Activated CD4-positive, alpha-beta T cell treated with anti-CD3 and anti-CD28 coated beads, Interleukin-2, amount 10 ng/mL, durations not matched to agents 24 days and 14 days (primary cell): ENCODE measurements at places on chromosomes 12 and 14.
A peak's percentile ranks its signal among the peaks of the same experiment; 100 is the strongest.

- DNase-seq: no peak
Observed at GRCh38 chr12:16074894-16075293, 163.8 kb downstream of the DERA start.

DNA sequence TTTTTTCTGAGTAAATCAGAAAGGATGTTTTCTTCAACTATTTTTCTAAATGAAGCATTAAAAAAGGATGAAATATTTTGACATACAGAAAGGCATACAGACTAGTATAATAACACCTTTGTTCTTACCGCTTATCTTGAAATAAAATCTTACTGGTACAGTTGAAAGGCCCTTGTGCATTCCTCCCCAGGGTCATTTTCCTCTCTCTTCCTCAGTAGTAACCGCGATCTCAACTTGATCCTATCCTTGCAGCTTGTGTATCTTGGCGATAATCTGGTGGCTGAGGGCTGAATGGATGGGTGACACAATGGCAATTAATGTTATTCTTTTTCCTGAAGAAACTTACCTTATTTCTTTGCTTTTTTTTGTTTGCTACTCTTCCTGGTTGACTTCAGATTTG is 18.5 kb downstream of the GAS2L3 start:
- DNase-seq: no peak

GRCh38 chr12:80314741-80315140 is 129.3 kb upstream of the PTPRQ start:
- no peak for DNase-seq

DNA sequence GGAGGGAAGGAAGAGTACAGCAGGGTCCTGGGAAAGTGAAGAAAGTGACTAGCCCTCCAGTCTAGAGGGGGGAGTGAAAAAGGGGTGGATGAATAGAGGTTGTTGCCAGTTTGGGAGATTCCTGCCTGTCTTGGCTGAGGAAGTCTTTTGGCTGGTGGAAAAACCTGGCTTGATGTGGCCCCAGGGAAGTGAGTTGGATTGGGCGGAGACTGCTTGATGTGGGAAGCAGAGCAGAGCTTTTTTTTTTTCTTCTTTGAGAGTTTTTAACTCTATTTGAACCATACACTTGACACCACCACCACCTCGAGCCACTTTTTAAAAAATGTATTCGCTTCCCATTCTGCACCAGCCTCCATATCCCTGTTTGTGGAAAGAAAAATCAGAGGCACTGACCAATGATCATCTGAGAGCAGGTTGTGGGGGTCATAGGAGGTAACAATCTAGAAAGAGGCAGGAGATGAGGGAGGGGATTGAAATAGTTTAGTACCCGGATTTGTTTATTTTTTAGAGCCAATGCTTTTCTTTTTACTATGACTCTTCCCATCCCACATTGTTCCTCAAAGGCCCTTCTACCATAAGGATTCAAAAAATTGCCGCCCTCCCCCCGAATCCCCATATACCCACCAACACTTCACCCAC is 690 bp upstream of the DTX3 start:
- DNase-seq: no peak

DNA sequence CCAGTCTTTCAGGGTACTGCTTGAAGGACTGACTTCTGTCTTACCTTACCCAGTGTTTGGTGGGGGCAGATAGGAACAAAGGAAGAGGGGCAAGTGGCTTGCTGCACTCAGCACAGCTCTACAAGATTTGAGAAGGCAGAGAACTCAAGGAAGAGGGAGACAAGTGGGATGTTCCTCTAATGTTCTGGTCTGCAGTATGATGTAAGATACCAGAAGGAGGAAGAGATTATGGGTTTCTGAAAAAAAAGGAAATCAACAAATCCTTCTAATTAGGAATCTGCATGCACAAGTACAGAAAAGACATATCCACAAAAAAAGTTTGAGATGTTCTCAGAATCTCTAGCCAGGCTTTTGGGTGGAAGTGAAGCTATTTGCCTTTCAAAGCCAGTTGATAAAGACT is 37.1 kb downstream of the USP15 start:
- no peak for DNase-seq

GRCh38 chr12:54680374-54680773 is 32.2 kb upstream of the DCD start:
- peak; percentile 73 for DNase-seq

- no peak for DNase-seq
Observed at GRCh38 chr14:20971705-20972021, 16.4 kb downstream of the RNASE2 start.

DNA sequence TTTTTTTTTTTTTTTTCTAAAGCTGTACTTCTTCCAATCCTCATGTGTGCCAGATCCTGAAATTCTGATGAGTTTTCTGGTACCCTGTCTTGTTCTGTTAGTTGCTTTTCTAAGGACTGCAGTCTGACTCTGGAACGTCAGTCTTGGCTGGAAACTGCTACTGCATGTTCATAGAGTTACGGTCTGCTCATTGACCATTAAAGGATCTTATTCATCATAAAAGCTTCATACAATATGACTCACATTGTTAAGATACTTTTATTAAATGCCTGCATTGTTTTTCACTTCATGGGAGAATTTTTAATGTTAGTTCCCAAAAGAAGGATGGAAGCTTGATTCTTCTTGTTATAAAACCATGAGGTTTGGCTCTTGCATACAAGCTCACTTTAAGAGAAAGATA is 233.6 kb downstream of the SYT10 start:
- no peak for DNase-seq

- DNase-seq: no peak
Observed at GRCh38 chr14:93317875-93318807, 14.7 kb downstream of the BTBD7 start.

DNA sequence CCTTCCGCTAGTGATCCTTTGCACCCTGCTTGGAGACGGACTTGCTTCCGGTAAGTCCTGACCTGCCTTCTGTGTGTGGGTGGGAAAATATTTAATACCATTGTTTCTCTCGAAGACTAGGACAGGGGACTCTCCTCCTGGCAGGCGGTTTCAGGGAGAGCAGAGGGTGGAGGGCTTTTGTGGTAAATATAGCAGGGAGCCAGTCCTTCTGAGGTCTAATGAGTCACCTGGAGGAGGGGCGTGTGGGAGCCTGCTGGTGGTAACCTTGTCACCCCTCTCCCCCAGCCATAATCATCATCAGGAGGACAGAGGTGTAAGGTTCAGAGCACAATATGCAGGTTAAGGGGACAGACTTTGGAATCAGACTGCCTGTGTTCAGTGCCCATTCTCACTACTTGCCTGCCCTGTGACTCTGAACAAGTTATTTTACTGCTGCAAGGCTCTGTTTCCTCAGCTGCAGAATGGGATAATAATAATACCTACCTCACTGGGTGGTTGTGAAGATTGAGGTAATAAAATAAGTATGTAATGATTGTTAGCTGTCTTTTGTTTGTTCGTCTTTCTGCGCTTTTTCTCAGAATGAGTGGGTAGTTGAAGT is 47.4 kb downstream of the SUSD6 start:
- no peak for DNase-seq

DNA sequence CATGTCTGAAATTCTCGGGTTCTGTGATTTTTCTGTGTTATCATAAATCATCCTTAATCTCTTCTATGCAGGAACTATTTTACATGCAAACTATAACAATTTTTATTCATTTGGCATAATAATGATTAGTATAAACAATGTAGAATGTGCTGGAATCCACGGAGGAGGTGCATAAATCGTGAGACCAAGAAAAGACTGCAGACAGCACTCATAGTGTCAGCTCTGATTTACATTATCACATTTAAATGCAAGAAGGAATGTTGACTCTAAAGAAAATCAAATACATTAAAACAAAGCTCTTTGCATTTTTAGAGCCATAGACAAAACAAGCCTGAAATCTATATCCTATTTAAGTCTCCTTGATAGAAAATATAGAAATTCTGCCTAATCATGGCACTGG is 501.7 kb upstream of the STXBP6 start:
- DNase-seq: no peak

DNA sequence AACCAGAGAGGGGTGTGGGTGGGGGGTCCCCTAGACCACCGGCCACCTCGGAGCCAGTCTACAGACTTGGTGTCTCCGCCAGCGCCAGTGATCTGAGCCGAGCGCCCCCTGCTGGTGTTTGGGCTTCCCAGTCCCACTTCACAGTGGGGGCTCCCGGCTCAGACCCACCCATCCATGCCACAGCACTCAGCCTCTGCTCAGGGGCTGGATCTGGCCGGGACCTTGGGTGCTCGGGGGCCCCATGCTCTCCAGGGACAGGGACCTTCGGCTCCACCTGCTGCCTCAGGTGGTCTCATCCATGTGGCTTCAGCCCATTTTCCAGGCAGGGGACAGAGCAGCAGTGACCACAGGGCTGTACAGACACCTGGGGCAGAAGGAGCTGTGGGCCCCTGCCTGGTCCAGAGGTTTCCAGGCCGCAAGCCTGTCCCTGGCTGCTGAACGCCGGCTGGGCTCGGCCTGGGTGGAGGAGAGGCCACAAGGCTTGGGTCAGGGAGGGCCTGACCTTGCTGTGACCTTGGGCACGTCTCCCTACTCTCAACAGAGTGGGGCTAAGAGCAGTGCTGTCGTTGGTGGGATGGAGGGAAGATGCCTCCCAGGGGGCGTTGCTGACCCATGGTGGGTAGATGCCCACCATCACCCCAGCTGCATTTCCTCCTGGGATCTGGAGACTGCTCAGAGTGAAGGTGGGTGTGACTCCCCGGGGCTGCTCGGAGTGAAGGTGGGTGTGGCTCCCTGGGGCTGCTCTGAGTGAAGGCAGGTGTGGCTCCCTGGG is 86.3 kb downstream of the KIF26A start:
- DNase-seq: peak; percentile 60

DNA sequence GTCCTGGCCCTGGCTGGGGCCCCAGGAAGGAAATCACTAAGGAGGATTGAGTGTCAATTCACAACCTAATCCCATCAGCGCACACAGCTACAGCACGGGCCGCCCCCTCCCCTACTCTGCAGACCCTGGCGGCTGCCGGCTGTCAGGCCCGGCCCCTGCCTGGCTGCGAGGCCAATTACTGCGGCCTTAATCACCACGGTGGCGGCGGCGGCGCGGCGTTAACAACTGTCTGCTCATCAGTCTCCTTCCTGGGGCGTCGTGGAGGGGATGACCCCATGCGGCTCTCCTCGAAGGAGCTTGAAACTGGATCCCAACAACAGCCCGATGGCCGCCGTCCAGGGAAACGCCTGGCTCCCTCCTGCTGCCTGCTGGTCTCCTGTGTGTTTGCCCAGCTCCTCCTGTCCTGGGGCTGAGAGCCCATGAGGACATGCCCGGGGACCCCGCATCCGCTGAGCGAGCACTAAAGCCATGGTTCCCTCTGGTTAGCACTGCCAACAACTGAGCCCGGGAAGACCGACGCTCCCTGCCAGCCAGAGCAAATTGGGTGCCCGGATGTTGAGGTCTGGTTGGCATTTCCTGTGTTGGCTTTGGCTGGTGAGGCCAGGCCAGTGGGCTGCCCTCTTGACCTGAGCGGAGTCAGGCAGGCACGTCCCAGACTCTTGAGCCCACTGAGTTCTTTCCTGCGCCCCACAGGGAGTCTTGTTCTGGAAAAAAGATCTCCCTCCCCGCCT is 21.8 kb upstream of the EIF2B2 start:
- no peak for DNase-seq

- no peak for DNase-seq
Observed at GRCh38 chr12:31224768-31225448, 101.0 kb downstream of the SINHCAF start.

GRCh38 chr14:51294951-51295525 is 55.0 kb downstream of the TMX1 start:
- no peak for DNase-seq

GRCh38 chr12:56581418-56582145 is 48.5 kb downstream of the BAZ2A start:
- DNase-seq: peak; percentile 64

DNA sequence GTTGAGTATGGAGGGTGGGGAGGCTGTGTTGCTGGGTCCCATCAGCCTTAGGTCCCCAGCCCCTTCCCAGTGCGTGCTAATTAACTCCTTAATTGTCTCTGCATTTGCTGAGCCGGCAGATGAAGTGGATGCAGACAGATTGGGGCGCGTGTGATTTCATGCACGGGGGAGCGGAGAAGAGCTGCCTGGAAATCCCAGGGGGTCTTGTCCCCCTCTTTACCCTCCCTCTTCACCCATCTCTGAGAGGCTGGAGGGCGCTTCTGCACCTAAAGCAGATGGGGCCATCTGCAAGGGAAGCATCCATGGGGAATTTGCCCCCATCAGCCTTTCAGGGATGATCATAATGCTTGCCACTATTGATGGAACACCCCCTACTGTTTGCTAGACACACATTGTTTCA is 4.4 kb upstream of the ASIC1 start:
- DNase-seq: no peak

GRCh38 chr12:70271025-70271424 is 27.8 kb downstream of the CNOT2 start:
- no peak for DNase-seq

- DNase-seq: no peak
Observed at GRCh38 chr14:96905065-96905464, 107.9 kb downstream of the VRK1 start.

DNA sequence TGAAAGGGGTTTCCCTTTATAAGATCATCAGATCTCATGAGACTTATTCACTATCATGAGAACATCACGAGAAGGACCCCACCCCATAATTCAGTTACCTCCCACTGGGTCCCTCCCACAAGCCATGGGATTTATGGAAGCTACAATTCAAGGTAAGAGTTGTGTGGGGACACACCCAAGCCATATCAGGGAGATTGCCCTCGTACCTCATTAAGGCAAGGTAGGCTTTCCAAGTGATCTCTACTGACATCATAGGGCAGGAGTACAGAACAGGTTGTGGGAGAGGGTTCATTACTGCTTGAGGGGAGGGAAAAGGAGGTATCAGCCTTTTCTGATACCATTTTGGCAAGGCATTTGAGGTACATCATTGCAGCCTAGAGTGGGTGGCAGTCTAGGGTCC is 524.6 kb downstream of the PRKD1 start:
- no peak for DNase-seq

GRCh38 chr14:31059152-31059924 is 33.2 kb upstream of the STRN3 start:
- DNase-seq: no peak

GRCh38 chr12:40382217-40382616 is 157.4 kb downstream of the LRRK2 start:
- no peak for DNase-seq

GRCh38 chr12:57190037-57190436 is 26.6 kb upstream of the NXPH4 start:
- no peak for DNase-seq

- no peak for DNase-seq
Observed at GRCh38 chr14:67961676-67962075, 142.1 kb downstream of the RAD51B start.

- DNase-seq: no peak
Observed at GRCh38 chr14:32576977-32577376, 247.9 kb downstream of the AKAP6 start.

DNA sequence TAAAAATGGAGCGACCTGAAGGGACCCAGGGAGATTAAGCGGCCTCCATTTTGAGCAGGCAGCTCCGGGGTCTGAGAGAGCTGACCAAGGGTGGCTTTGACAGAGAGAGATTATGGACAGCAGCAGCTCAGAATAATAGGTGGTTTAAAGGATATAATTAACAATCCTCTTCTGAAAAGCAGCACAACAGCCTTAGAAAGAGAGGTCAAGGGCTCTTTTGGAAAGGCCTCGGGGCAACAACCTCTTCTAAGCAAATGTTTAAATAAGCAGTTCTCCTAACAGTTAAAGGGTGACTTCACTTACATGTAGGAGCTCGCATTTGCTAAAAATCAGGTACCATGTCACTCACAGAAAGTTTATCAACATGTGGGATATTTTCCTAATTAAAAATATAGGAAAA is 87.2 kb upstream of the FRMD6 start:
- no peak for DNase-seq

- no peak for DNase-seq
Observed at GRCh38 chr12:125091401-125091800, 26.2 kb downstream of the AACS start.

- DNase-seq: no peak
Observed at GRCh38 chr14:51209457-51209856, 30.6 kb upstream of the TMX1 start.
